SJCRH30 (cell line): ENCODE measurements at places on chromosomes 13 and 19.
A peak's percentile ranks its signal among the peaks of the same experiment; 100 is the strongest.

GRCh38 chr13:113852536-113853517 is 11.0 kb downstream of the GAS6 start:
- DNase-seq: no peak

DNA sequence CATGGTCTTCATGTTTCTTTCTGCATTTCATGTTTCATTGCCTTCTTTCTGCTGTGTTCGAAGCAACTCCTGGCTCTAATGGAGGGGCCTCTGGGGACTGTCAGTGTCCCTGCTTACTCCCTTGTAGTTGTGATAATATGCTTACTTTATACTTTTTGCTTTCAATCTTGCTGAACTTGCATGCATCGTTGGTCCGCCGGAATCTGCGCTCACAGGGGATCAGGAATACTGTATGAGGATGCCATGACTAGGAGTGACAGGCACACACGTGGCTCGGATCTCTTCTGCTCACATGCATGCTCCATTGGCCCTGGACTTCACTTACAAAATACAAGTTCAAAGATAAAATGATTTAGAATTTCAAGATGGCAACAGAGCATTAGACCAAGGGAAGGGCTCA is 108.8 kb downstream of the SIPA1L3 start:
- DNase-seq: no peak

- no peak for DNase-seq
These were observed 263.3 kb downstream of the COG6 start for GRCh38 chr13:39918620-39919236.

- DNase-seq: no peak
These were observed 44.3 kb upstream of the ENOX1 start for GRCh38 chr13:43831088-43831487.

DNA sequence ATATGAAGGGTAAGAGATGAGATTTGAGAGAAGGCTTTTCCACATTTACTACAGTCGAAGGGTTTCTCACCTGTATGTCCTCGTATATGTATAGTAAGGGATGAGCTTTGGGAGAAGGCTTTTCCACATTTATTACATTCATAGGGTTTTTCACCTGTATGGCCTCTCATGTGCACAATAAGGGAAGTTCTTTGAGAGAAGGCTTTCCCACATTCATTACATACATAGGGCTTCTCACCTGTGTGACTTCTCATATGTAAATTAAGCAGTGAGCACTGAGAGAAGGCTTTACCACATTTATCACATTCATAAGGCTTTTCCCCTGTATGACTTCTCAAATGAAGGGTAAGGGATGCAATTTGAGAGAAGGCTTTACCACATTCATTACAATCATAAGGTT is 41.8 kb downstream of the ZNF527 start:
- no peak for DNase-seq

DNA sequence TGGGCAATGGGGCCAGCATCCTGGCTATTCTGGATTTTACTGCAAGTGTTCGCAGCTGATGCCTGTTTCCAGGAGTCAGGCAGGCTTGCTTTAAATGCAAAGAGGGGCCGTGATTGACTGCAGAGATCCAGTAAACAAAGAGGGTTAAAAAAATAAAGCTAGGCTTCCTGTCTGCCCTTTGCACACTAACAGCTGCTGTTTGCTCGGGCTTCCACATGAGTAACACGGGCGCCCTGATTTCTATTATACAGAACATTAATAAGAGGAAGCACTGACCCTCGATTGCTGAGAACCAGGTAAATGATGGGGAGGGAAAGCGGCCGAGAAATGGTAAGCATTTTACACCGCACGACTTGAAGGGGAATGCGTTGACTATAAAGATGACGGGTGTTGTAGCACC is 254.2 kb upstream of the ZNF507 start:
- peak; percentile 52 for DNase-seq

- peak; percentile 84 for DNase-seq
These were observed 319.5 kb downstream of the SHISA2 start for GRCh38 chr13:25732111-25732865.

DNA sequence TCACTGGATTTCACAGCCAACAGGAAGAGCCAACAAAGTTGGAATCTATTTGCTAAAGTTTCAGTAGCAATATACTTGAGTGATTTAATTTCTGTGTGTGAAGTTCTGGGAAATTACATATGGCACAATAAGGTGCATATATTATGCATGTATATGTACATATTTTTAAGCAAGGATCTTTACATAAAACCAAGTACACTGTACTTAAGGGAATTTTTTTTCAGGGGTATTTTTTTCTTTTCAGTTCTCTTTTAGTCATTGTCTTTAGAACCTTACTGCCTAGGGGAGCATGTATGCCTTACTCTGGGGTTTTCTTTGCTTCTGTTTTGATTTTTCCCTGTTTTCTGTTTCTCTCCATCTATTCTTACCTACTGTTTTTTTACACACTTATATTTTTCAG is 7.4 kb downstream of the RAP2A start:
- no peak for DNase-seq

GRCh38 chr19:9945319-9945966 is 9.1 kb upstream of the OLFM2 start:
- DNase-seq: peak; percentile 14

DNA sequence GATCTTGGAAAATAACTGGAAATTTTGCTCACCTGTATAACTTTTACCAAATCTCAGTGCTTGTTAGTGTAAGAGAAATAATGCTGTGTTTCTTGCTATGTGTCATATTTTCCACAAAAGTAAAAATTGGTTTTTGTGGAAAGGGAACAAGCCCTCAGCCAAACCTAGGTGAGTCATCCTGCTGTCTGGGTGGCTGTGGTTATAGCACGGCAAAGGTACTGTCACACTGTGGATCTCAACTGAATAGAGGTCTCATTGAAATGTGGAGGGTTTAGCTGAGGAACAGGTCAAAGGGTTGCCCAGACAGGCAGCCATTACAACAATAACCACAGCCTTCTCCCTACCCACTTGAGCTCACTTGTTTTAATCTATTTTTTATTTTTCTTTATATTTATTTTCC is 338.8 kb upstream of the DACH1 start:
- DNase-seq: no peak

- DNase-seq: peak; percentile 98
These were observed at the start of the genes PSENEN and U2AF1L4 for GRCh38 chr19:35745328-35746086. Gene PSENEN (plus strand): TSS chr19:35745651. CDS start chr19:35745931, 280 bp downstream. Gene U2AF1L4 (minus strand): TSS chr19:35745418. CDS start chr19:35745391, 27 bp downstream.

DNA sequence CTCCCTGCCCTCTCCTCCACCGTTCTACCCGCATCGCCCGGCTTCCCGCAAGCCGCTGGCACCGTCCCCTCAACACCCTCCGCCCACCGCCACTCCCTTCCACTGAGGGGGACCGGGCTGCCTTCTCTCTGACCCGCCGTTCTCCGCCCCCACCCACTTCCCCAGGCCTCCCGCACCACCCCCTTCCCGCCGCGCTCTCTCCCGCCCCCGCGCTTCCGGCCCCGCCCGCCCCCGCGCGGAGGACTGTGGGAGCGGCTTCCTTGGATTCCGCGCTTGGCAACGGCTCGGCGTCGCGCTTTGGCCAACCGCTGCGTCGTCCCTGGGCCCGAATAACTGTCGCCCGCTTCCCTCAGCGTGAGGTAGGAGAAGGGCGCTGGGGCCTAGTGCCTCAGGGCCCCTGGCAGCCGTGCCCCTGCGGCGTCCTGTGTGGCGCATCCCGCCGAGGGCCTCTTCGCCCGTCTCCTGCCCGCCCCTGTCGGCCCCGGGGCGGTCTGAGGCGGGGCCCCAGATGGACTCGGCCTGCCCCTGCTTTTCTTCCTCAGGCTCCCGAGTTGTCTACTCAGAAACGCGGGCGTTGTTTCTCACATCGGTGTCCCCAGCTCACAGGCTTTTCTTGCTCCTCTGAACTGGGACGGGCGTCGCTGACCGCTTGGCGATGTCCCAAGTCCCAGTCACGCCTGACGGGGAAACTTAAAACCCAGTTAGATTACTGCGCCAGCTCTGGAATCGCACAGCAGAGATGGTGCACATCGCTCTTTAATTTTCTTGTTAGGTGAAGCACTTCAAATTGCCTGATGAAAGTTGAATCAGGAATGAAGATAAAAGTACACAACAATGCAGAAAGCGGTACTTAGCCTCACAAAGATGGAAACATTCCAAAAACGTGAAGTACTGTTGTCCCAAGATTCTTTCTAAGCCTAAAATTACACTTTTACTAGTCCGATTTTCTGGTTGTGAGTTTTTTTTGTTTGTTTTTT is at the start of gene IFT88:
IFT88 (plus strand) TSS at position 260 of the 977 bp plus-strand sequence. CDS start 7,229 bp downstream, outside the sequence.
- peak; percentile 95 for DNase-seq

GRCh38 chr19:3057275-3057714 is 5.0 kb downstream of the TLE5 start:
- DNase-seq: peak; percentile 41

DNA sequence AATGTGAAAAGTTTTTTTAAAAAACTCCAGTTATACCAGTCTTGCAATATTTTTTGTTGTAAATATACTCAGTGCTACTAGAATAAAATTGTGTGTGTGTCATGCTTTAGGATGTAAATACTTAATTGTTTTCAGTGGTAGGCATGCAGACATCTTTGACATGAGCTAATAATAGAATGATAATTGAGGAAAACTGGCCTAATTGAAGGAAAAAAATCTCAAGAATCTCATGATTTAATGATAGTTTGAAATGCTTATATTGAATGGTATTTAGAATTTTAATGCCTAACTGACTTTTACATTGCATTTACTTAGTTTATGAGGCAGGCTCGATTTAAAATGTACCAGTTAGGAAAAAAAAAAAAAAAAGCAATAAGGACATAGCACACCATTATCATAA is 3.2 kb upstream of the MAB21L1 start:
- no peak for DNase-seq

GRCh38 chr19:33715462-33715861 is 81.2 kb upstream of the KCTD15 start:
- DNase-seq: no peak

DNA sequence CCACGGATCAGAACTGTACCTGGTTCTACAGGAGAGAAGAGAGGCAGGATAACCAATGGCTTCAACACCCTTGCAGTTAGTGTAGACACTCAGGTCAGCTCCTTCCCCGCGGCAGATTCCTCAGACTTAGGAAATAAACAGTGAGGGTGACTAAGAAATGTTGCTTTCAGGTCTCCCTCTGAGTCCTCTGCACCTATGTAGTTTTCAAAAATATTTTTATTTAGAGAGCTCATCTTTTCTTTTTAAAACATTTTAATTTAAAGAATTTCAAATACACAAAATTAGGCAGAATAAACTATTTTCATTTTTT is 195.2 kb downstream of the KLF12 start:
- no peak for DNase-seq

DNA sequence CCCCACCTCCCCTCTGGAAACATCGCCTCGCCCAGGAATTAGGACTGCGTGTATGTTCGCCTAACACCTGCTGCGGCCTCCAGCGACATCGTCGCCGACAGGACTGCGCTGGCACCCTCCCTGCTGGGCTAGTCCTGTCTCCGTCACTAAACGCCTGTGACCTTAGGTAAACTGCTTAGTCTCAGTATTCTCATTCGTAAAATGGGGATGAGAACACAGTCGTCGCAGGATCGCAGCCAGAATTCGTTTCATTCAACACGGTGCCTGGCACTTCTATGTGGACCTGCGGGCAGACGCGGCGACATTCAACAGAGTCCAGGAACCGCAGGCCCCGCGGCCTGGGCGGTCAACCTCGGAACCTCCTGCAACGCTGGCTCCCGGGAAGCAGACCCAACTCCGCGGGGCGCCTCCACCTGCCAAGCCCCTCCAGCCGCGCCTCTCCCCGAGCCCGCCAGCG is 485 bp downstream of the CRYL1 start:
- DNase-seq: no peak

DNA sequence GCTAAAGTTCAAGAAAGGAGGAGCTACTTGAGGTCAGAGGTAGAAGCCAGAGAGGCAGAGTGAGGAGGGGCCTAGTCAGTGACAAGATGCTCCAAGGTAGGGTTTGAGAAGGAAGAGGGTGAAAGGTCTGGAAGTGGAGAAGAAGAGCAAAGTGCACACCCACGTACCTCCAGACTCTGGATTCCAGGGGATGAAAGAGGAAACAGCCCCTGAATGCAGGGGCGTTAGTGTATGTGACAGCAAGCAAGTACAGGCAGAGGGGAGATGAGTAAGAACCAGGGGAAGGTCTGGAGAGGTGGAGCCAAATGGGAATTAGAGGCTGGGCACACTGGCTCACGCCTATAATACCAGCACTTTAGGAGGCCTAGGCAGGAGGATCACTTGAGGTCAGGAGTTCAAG is 8.7 kb downstream of the RPS28 start:
- DNase-seq: no peak

- DNase-seq: no peak
These were observed 250.0 kb downstream of the RGCC start for GRCh38 chr13:41707194-41707821.

GRCh38 chr13:31894931-31895330 is 136.6 kb upstream of the FRY start:
- no peak for DNase-seq
